ENCODE measurements at places on chromosomes 3 and 15.

GRCh38 chr3:32865383-32865782, 47.6 kb downstream of the TRIM71 start:
- DNase-seq: no peak

GRCh38 chr3:14480207-14481017, 59.7 kb downstream of the GRIP2 start:
- DNase-seq: no peak

- DNase-seq: no peak
Measured at GRCh38 chr15:60993008-60993407, 236.1 kb downstream of the RORA start.

- no peak for DNase-seq
Measured at GRCh38 chr15:31830591-31830990, 199.7 kb upstream of the CHRNA7 start.

DNA sequence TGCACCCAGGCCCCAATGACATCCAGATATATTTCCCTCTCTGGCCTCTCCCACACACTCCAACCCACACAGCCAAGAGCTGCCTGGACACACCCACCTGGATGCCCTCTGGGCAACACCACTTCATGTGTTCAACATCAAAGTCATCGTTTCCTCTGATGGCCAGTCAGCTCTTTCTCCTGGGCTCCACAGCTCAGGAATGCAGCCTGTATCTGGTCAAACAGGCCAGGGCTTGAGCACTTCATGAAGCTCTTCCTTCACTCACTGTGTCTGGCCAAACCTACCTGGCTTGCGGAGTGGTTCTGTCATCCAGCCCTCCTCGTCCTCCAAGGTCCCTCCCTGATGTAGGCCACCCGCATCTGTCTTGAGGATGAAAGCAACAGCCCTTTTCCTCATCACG, 35.8 kb upstream of the SLC6A11 start:
- DNase-seq: no peak

Data from activated naive CD4-positive, alpha-beta T cell treated with Interleukin-2 at 50 U/mL for 16 hours (primary cell).